ENCODE measurements at places on chromosomes 4 and X.
A peak's percentile ranks its signal among the peaks of the same experiment; 100 is the strongest.

- DNase-seq, result peak; percentile 22
Observed at GRCh38 chrX:111270339-111270738, at the start of gene CAPN6. Gene CAPN6, minus strand, starts transcription at chrX:111270483. Its CDS starts 6,547 bp downstream, at chrX:111263936.

DNA sequence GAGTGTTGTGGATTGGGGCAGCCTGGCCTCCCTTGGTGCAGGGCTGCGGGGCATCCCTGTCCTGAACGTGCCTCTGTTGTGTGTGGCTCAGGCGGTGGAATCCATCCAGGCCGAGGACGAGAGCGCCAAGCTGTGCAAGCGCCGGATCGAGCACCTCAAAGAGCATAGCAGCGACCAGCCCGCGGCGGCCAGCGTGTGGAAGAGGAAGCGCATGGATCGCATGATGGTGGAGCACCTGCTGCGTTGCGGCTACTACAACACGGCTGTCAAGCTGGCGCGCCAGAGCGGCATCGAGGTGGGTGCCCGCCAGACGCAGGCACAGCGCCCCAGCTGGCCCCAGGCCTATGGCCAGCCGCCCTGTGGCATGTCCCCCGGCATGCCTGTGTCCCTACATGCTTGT lies 25.6 kb downstream of the MAEA start:
- DNase-seq, result no peak

DNA sequence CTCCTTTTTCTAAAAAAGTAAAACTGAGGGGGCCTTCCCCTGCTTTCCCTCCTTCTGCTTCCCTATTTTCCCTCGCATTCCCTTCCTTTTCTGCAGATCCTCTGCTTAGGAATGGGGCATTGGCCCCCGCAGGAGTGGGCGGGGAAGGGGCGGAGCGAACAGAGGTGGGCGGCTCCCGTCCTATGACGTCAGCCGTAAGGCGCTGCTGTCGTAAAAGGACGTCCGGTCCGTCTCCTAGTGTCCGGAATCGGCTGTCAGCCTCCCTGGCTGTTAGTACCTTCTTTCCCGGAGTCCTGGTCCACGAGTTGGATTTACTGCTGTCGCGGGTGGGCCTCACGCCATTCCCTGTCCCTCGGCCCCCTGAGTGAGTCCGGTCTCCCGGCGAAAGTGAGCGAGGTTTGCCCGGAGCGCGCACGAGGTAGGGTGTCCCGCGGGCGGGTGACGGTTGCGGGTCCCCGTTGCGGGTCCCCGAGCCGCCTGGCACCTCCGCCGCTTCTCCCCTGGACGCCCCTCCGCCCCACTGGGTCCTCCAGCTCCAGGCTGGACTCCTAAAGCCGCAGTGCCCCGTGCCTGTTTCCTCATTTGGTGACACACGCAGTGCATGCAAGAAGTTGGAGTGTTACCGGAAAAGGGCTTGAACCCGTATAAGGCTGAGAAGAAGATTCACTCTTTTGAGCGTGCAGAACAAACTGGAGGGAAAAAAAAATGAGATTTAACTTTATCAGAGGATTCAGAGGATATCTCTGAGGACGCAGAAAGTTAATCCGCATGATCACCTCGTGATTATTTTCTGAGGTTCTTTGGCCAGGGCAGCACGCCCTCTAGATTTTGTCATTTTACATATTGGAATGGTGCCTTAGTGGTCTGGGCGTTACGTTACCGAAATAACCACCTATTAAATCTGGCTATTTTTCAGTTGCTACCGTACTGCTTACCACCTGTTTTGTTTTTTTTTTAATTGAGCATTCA lies at the start of gene ZNF330:
Gene ZNF330 (plus strand): TSS at position 205 of the 969 bp plus-strand sequence. CDS start 1,477 bp downstream, outside the sequence.
- DNase-seq, result peak; percentile 87

DNA sequence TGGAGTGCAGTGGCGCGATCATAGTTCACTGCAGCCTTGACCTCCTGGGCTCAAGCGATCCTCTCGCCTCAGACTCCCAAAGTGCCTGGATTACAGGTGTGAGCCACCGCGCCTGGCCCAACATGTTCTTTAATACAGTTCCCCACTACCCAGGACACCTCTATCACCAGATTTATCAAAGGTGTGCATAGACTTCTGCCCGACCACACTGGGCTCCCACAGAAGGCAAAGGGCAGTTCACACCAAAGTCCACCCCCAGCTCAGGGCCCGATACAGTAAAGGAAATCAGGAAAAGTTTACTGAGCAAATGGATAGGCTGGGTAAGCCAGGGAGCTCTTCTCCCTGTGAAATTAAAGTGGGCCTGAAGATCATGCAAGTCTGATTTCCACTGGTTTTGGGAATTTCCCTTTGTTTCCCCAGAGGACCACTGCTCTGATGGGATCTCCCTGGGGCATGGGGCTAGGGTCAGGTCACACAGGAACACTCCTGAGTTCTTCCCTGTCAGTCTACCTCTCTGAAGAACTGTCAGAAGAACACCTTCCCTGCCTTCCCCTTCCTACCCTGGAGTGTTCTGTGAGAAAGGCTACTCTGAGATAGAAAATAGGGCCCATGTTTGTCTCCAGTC lies 17.7 kb upstream of the PIM2 start:
- DNase-seq, result no peak

- DNase-seq, result no peak
Observed at GRCh38 chrX:38694394-38694793, 106.9 kb upstream of the MID1IP1 start.

- peak; percentile 58 for DNase-seq
Observed at GRCh38 chrX:10939424-10939823, 171.7 kb upstream of the HCCS start.

GRCh38 chr4:151192556-151193235 lies 84.3 kb upstream of the PRSS48 start:
- DNase-seq, result no peak

DNA sequence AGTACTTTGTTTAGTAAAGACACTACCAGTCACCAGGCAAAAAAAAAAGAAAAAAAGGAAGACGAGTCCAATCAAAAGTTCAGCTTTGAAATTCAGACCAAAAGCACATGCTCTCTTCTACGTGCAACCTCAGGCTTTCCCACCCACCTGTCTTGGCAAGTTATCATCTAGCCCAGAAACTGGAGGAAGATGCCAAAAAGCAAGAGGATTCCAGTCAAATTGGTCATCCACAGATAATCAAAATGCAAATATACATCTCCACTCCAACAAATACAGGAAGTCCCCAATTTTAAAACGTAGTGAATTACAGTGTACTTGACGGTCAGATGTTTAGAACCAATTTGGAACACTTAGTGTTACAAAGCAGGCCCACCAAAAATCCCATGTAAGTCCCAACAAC lies 96.5 kb downstream of the PALLD start:
- DNase-seq, result no peak

- DNase-seq, result no peak
Observed at GRCh38 chrX:143231492-143231891, 205.8 kb downstream of the SPANXN4 start.

DNA sequence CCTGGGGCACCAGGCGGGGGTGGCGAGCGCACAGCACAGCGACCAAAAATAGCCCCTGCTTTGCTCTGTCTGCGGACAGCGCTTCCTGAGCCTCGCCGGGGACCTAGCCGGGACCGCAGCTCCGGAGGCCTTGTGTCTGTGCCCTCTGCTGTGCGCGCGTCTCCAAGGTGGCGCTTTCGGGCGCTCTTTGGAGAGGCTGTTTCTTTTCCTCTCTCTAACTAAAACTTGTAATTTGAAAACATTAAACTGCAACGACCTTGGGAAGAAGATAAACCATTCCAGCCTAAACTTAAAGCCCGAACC lies 3.4 kb downstream of the ARX start:
- DNase-seq, result no peak

DNA sequence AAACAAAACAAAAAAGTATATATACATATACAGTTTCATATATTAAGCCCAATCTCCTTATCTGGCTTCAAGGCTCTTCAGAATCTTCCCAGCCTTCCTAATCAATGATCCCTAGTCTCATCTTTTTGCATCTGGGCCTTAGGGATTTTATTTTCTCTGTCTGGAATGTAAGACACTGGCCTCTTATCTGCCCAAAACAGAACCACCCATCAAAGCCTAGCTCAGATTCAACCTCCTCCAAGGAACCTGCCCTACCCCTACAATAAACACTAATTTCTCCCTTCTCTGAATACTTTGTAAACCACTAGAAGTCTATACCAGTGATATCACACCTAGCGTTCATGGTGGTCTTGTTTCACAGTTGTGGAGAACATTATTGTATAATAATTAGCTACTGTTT lies 23.2 kb upstream of the GAB1 start:
- no peak for DNase-seq

DNA sequence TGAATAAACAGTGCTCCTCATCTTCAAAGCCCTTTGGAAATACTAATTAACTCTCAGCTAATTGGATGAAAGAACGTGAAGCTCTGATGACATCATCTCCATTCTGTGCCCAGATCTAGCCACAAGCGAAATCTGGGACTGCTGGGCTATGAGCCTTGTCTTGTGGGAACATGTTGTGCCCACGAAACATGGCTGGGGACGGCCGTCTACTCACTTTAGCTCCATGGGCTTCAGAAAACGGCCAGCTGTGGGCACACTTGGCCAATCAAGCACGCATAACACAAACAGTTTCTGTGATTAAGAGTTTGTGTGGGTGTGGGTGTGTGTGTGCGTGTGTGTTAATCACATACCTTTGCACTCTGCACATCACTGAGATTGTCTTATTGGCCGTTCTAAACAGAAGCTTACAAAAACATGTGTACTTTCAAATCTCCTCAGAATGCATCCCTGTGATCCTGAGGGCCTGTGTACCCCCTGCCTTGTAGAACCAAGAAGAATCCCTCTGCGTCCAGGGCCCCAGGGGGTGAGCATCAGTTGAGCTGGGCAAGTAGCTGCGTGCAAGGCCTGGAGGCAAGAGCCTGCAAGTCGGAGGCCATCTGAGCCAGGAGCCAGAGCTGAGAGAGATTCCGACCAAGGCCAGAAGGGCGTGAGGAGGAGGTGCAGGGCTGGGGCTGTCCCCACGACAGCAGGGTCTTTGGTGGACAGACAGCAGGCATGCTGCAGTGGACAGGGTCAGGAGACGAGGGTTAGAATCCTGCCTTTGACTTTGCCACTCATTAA lies 18.7 kb upstream of the ZNF185 start:
- DNase-seq, result no peak

- no peak for DNase-seq
Observed at GRCh38 chrX:77622672-77623071, 163.3 kb downstream of the ATRX start.

GRCh38 chrX:19019996-19020395 lies 36.1 kb upstream of the PHKA2 start:
- DNase-seq, result no peak

- DNase-seq, result peak; percentile 96
Observed at GRCh38 chr4:21888195-21888976, 60.2 kb downstream of the KCNIP4 start.

DNA sequence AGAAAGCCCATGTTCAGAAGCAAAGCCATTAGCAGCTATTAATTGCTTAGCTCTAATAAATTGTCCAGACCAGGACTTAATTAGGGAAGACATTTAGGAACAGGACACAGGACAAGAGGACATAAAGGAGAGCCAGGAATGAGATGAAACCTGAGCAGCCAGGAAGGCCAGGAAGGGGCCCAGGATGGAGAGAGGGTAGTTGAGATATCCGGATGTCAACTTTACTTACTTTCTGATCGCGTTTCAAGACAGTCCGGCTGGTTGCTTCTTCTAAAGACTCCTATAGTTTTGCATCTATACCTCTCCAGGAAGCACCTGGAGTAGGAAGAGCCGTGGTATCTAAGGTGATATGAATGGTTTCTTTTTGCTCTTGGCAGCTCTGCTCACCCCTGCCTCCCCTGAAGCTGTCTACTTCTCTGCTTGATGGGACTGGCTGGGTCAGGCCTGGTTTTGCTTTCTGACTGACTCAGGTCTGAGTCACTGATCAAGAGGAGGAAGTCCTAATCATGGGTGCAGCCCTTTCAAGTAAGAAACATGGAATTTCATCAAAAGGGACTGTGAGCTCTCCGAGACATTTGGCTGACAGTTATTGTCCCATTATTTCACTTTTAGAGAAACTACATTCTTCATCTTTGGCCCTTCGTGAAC lies 733.3 kb downstream of the RPA4 start:
- DNase-seq, result peak; percentile 72

GRCh38 chrX:9069573-9069972 lies 35.6 kb upstream of the FAM9B start:
- no peak for DNase-seq

GRCh38 chrX:83511208-83511607 lies 3.1 kb downstream of the POU3F4 start:
- no peak for DNase-seq

GRCh38 chr4:82231806-82232205 lies 142.0 kb downstream of the HNRNPD start:
- DNase-seq, result no peak

GRCh38 chr4:127352220-127353113 lies 280.3 kb upstream of the INTU start:
- DNase-seq, result no peak

GRCh38 chr4:30718641-30719453 lies 1.3 kb upstream of the PCDH7 start:
- peak; percentile 52 for DNase-seq

DNA sequence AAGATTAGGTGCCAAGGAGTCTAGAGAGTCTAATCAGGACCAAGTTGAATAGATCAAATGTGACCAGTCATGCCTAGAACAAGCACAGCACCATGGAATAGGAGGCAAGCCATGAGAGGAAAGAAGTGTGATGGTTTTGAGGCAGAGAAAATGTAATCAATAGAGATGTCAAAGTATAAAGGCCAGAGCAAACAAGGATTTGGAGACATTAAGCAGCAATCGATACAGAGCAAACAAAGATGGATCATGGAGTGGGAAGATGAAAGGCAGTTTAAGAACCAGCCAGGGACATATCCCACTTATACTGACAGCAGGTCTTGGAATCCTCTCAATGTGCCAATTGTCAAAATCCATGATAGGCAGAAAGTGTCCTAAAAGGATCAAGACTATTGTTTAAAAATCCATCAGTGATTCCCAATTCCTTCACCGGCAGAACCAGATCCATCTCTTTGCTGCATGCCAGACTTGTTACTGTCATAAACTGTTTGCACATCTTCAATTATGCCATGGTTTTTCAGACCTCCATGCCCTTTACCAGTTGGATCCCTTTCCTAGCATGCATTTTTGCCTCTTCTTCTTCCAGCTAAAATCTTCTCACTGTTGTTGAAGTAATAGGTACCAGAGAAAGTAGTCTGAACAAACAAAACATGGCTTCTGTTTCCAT lies 520.7 kb upstream of the ARX start:
- DNase-seq, result no peak

DNA sequence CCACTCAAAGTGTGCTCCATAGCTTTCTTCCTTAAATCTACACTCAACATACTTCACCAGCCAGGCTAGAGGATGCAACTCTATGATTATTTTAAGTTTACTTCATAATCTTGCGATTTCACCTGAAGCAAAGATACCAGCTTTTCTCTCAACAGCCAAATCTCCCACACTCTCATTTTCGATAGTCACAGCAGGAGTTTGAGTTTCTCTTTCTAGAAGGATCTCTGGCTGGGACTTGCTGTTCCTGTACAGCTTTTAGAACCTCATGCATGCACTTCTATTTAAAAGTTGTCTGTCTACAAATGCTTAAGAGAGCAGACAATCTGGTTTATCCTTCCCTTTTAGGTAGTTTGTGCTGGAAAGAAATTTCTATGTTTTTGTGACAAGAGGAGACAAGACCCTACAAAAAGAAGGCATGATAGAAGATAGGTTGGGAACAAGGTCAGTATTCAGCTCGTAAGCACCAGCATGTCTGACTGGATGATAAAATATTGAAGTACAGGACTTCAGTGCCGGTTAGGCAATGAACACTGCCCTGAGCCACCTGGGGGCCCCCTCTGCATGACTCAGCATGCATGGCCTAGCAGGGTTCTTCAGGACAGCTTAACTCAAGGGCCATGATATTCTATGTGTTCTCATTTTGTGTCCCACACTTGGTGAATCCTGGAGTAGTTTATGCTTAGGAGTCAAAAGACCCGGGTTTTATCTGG lies 65.6 kb downstream of the ATXN3L start:
- DNase-seq, result peak; percentile 44

Measured in ELR (cell line).